ENCODE measurements at places on chromosomes 11 and 22.

- no peak for DNase-seq
These were observed 1.5 kb upstream of the ATP5MGL start for GRCh38 chr22:42641801-42642413.

DNA sequence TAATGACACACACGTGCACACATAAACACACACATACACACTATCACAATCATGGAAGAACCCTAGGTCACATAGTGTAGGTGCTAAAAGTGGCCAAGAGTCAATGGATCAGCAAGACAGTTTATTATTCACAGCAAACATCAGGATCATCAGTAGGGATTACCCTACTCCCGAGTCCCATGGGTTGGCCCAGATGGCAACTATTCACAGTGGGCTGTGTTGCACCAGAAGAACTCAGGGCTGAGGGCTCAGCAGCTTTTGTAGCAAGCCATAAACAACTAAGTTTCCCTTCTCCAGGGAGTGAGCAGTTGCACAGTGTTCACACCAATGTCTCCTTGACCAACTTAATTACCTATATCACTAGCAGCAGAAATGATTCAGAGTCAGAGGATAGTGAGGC, 20.8 kb downstream of the PRDM11 start:
- DNase-seq: no peak

GRCh38 chr22:22519591-22519990, 479 bp downstream of the ZNF280A start:
- DNase-seq: no peak

DNA sequence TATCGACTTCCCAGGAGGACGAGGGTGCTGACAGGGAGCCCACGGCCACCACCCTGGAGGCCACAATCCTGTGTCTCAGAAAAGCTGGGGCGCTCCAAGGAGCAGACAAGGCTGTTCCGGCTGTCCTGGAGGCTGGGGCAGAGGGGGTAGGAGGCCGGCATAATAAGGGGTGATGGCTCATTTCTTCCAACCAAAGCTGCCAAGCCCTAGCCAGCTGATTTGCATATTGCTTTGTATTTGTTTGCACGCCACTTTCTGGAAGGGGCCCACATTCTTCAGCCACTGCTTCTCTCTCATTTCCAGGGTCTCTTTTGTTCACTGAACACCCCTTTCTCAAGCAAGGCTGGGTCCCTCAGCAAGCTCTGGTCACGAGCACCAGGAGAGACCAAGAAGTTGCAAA, 4.7 kb downstream of the PDE2A start:
- no peak for DNase-seq

DNA sequence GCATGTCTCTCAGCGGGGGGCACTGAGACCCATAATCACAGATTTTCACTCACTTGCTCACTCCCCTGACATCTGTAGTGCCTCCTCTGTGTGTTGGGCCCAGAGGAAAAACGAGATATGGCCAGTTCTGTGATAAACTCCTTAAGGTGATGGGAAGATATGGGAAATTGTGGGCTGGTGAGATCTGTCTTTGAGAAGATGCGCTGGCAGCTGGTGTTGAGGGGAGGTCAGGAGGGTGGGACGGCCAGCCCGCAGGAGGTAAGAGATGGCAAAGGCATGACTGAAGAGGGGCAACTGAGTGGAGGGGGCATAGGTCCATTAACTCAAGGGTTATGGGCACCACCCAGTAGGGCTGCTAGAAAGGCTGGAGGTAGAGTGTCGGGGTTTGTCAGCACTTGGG, 60.1 kb upstream of the CLTCL1 start:
- DNase-seq: no peak

DNA sequence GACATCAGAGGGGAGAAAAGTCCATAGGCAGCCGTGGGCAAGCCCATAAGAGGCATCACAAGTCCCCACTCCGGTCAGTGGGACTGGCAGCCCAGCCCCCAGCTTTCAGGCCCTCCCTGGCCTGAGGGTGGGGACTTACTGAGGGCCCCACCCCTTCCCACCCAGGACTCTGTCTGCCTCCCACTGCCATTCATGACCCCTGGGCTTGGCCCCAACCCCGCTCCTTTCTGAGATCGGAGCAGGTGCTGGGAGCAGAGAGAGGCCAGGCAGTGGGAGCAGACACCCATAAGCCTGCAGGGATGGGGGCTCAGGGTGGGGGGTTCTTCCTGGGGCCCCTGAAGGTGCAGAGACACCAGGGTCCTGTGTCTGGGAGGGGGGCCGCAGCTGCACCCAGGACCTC, 5.1 kb downstream of the UPK2 start:
- DNase-seq: no peak

Measured in suppressor macrophage (primary cell).